Fibroblast of the aortic adventitia (primary cell): ENCODE measurements at places on chromosomes 2 and 18.

DNA sequence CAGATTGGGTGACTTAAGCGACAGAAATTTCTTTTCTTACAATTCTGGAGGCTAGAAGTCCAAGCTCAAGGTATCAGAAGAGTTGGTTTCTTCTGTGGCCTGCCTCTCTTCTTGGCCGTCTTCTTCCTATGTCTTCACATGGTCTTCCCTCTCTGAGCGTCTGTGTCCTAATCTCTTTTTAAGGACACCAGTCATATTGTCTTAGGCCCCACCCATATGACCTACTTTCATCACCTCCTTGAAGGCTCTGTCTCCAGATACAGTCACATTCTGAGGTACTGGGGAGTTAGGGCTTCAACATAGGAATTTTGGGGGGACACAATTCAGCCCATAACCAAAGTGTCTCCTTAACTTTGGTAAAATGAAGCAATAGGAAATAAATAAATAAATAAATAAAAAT, 110.9 kb upstream of the EPC2 start:
- no peak for DNase-seq

DNA sequence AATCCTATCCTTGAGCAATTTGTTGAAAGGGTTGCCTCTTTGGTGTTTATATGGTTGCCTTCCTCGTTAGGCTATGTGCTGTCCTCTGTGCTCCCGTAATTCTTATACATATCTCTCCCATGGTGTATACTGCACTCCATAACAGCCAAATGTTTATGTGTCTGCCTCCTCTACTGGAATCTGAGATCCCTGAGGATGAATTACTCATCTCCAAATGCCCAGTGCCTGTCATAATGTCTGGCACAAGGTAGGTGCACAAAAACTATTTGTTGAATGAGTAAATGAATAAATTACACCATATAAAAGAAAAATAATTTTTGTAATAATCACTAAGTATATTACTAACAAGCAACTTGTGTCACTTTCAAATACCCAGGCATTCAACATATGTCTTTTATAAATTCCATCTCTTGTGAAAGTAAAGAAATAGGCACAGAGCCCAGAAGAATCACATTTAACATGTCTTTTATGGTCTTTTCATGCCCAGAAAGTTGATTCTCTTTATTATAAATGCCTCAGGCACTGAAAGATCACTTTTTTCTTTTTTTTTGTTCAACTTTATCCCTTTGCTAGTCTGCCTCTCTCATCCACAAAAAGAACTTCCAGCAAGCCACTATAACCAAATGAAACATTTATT, 164.9 kb downstream of the CCDC148 start:
- DNase-seq = no peak

DNA sequence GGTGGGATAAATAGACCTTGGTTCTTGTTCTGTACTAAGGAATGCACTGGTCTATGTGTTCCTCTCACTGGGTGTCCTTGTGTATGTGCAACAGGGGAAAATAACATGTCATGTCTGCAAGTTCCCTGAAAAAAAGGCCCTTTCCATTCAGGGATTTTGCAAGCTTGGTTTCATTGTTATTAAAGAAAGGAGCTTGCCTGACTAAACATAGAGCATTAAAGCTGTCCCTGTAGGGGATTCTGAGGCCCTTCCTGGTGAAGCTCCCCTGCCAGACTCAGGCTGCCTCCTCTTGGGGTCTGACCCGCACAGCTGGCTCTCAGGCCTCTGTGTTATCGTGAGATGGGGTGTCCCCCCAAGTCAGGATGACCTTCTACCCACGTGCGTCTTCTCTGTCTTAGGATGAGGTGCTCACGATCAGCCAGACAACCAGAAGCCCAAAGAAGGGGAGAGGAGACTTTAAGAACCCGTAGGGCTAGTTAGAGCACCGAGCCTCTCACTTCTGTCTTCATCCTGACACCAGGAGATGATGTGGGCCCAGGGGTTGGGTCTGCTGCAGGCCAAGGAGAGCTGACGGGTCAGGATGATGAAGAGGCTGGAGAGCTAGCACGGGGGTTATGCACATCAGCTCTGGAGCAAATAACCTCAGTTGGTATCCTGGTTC, 21.2 kb downstream of the CAPG start:
- no peak for DNase-seq

GRCh38 chr2:10079266-10079869, 843 bp downstream of the CYS1 start:
- peak; percentile 84 for DNase-seq

GRCh38 chr2:235010117-235010714, 58.4 kb downstream of the SH3BP4 start:
- DNase-seq = no peak

GRCh38 chr2:158413581-158413980, 43.0 kb downstream of the CCDC148 start:
- DNase-seq = peak; percentile 52

- DNase-seq = no peak
Observed at GRCh38 chr2:55824551-55825096, 99.0 kb downstream of the EFEMP1 start.
